NCI-H2029 treated with DMSO at 0.1 percent for 48 hours (cell line): ENCODE measurements at places on chromosomes 6 and 20.

DNA sequence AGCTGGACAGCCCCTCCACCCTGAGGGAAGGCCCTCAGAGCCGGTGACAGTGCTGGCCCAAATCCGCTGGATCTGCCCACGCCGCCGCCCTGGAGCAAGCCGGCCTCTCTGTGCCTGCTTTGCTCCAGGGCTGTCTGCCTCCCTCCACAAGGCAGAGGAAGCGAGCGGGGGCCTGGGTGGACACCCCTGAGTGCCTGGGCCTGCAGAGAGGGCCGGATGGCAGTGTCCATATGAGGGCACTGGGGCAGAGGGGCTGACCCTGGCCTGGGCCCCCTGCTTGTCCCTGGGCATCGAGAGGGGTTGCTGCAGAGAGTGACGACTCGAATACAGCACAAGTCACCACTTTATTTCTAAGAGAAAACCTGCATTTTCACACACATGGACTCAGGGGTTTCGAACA is 348.6 kb downstream of the ZFAND3 start:
- no peak for DNase-seq

DNA sequence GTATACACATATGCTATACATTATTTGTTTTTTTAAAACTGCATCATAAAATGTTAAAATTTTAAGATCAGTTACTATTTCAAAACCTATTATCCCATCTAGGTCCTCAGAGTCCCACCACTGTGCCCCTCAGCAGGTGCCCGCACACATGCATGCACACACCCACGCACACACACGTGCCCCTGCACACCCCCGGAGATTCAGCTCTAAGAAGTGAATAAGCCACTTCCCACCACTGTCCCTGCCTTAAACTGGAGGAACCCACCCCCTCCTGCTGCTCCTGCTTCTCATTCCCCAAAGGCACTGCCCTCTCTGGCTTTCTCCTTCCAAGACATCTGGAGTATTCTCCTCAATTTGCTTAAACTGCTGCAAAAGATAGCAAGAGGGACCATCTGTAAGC is 5.4 kb upstream of the FAM210B start:
- no peak for DNase-seq

GRCh38 chr20:15699431-15700146 is 873.7 kb downstream of the KIF16B start:
- no peak for DNase-seq

- no peak for DNase-seq
Observed at GRCh38 chr6:36930483-36930882, 24.1 kb upstream of the PI16 start.

GRCh38 chr20:18524646-18525045 is 16.9 kb downstream of the SEC23B start:
- no peak for DNase-seq

DNA sequence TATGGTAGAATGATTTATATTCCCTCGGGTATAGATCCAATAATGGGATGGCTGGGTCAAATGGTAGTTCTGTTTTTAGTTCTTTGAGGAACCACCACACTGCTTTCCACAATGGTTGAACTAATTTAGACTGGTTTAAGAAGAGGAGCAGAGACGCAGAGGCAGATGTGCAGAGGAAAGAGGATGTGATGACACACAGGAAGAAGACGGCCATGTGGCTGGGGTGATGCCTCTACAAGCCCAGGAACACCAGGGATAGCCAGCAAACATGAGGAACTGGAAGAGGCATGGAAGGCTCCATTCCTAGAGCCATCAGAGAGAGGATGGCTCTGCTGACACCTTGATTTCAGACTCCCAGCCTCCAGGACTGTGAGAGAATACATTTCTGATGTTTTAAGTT is 218.3 kb upstream of the DTNBP1 start:
- no peak for DNase-seq

- DNase-seq: no peak
Observed at GRCh38 chr6:11207199-11207968, 25.1 kb downstream of the NEDD9 start.

DNA sequence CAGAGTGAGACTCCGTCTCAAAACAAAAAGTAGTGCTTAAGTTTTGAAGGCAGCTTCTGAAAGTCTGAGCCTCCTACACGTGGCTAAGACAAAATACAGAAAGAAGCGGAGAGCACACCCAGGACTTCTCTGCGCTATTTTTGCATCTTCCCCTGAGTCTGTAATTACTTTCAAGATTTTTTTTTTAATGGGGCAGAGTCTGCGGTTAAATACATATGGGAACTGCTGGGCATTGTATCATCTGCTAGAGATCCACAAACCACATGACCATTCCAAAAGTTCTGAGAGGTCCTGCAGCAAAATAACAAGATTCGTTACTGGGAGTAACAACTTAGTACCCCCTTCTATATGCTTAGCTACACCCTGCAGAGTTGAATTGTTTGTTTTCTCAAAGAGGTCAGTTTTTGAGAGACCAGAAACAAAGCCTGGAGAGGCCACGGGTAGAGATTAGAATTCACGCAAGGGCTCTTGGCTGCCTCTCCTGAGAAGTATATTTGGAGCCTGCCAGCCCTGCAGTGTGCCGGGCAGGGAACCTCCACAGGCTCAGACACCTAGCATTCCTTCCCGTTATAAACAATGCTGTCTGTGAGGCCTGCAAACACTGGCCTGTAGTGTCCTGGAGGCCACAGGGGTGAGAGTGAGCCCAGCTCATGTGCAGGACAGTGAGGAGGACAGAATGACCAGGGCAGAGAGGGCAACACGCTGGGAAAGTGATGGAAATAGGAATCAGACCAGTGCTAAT is 48.2 kb upstream of the FAM50B start:
- DNase-seq: peak; percentile 26

DNA sequence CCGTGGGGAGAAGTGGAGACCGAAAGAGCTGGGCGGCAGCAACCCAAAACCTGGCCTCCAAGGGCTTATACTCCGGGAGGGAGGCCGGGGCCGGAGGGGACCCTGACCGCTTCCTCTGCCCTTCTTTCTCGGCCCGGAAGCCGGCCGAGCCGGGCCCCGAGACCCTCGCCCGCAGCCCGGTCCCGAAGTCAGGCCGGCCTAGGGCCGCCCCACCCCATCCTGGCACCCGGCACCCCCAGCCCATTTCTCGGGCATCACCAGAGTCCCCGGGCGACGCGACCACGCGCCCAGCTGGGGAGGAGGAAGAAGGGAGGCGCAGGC is 572 bp upstream of the ZDHHC14 start:
- no peak for DNase-seq

DNA sequence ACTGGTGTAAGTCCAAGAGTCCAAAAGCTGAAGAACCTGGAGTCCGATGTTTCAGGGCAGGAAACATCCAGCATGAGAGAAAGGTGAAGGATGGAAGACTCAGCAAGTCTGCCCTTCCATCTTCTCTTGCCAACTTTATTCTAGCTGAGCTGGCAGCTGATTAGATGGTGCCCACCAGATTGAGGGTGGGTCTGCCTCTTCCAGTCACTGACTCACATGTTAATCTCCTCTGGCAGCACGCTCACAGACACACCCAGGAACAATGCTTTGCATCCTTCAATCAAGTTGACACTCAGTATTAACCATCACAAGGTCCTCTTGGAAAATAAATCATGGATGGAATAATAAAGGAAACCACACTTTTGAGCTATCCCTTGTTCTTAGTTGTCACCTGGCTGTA is 121.2 kb downstream of the MAP3K7 start:
- DNase-seq: no peak

DNA sequence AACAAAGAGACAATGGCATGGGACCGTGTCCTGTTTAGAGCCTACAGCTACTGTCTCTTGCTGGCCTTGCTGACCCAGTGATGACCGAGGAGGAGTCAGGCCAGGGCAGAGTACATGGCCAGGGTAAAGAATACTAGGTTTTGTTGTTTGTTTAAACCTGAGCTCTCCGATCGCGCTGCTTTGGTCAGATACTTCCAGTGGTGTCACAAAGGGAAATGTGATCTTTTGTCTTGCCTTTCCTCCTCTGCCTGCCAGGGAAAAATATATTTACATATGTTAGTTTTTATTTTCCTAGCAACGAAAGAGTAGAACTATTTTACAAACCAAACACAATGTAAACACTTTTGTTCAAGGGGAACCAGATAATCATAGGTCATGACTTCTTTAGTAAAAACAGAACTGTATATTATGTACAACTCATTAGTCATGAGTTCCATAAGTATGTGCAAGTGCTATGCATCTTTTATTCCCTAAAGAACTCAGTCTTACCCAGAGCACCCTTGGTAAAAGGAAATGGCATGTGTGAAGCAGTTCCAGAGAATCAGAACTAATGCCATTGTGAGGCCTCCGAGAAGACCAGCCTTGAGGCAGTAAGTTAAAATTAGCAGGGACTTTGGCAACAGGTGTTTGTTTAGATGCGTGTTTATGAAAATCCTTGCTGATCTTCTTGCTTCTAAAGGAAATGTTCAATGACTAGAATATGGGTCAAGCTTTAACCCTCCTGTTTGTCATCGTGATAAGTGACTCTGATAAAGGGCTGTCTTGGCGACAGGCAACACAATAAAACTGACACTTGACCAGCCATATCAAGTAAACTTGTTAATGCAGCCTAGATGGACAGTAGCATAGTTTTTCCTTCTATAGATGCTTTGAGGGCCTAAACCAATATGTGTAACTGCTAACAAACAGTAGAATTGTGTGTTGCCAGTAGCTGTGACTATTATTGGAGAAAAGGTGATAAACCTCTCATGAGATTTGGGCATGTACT is 204.6 kb downstream of the NKAIN2 start:
- peak; percentile 92 for DNase-seq

DNA sequence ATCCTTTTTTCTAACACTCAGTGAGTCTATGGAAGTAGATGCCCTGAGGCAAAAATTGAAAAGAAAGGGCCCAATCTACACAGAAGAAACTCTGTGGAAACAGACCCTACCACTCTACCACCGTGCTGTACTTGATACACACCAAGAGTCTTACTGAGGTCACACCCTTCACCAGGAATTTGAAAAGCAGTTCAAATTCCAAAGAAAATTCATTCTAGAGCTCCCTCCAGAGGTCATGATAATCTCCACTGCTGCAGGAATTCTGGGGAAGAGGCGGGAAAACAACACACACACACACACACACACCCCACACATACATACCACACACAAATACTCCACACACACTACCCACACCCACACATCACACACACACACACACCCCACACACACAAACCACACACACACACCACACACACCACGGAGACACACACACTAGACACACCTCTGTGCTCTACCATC is 336.8 kb downstream of the HDGFL1 start:
- no peak for DNase-seq

DNA sequence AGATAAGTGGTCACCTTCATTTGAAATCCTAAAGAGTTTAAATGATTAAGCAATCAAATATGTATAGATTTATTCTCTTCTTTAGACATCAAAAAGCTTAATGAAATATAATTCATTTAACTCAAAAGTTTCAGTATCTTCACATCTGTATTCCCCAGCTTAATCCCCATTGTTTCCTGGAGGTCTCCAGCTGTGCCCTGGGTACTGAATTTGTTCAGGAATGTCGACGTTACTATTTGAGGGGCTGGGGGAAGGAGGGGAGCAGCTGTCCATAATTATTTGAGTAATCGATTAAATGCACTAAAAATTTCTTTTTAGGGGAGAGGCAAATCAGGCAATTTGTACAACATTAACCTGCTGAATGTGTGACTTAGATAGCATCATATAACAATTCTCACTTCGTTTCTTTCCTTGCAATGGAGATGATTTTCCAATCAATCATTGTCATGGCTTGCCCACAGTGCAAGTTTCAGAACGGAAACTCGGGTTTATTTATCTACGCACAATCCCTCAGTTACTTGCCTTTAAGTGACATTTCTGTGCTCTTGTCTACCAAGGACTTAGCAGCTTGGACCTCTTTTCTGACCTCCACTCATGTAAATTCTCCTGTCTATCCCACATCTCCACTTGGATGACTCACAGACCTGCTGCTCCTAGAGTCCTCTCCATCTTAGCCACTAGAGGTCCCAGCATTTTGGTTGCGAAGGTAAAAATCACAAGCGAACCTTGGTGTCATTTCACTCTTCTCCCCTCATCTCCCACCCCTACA is 3.9 kb downstream of the DOK5 start:
- DNase-seq: no peak

GRCh38 chr20:14406495-14406894 is 69.1 kb upstream of the FLRT3 start:
- DNase-seq: no peak

- no peak for DNase-seq
Observed at GRCh38 chr6:138486249-138487101, 12.8 kb downstream of the NHSL1 start.

DNA sequence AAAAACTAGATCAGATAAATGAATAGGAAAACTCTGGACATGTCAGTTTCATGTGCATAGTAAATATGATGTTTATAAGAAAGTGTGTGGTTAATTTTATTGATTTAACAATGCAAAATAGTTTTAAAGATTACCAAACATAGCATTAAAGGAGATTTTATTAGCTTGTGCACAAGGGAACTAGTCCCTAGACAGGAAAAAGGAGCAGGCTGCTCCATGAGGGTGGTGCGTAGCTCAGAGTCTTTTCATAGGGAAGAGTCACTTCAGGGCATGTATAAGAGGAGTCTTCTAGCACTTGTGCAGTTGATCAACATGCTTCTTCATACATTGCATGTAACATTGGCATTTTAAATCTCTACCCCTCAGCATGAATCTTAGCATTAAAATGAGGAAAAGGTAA is 835.8 kb downstream of the GRIK2 start:
- no peak for DNase-seq

DNA sequence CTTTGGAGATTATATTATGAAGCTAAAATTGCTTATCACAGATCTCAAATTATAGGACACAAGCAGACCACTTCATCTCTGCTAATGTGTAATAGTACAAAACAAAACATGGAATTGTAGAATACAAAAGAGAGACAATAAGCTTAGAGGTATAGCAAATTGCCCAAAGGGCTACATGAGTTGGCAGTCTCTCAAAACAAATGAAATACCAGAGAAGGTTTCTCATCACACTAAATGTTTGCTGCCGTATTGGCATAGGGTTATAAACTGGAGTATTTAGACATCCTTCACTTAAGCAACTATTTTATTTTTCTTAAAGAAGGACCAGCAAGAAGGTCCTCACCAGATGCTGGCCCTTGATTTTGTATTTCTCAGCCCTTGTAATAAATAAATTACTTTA is 5.9 kb upstream of the EYA4 start:
- no peak for DNase-seq
